ENCODE measurements at places on chromosomes 7 and 10.

DNA sequence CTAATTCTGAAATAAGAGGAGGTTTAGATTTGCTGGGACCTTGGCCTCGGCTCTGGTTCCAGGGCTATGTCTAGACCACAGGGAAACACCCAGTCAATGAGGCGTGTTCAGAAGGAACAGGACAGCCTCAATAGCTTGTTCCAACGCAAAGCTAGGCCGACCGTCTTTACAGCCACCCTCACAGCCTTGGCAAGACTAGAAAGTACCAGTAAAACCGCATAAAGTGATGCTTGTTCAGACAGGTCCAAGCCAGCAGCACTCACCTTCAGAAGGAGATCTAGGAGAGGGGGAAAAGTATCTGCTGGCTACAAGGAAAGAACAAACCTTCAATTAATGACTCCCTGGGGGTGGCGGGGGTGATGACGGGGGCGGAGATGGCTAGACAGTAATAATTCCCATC, 50.1 kb upstream of the LMTK2 start:
- no peak for DNase-seq

GRCh38 chr10:52216852-52217251, 97.2 kb upstream of the DKK1 start:
- DNase-seq, result no peak

- DNase-seq, result no peak
Measured at GRCh38 chr7:48096273-48096672, 7.2 kb downstream of the UPP1 start.

DNA sequence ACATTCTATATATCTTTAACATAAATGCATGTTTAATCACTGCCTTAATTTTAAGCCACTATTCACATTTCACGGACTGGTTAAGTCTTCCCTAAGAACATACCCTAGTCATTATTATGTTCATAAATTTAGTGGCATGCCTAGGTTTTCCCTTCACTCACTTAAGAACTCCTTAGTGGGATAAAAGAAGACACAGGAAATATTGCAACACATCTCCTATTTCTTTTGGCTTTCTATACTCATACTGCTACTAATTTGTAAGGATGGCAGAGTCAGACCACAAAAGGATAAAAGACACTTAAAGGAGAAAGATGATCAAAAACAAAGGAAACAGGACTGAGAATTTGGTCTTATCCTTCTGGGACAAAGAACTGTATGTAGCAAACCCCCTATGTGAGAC, 951.4 kb downstream of the SORCS3 start:
- DNase-seq, result no peak

DNA sequence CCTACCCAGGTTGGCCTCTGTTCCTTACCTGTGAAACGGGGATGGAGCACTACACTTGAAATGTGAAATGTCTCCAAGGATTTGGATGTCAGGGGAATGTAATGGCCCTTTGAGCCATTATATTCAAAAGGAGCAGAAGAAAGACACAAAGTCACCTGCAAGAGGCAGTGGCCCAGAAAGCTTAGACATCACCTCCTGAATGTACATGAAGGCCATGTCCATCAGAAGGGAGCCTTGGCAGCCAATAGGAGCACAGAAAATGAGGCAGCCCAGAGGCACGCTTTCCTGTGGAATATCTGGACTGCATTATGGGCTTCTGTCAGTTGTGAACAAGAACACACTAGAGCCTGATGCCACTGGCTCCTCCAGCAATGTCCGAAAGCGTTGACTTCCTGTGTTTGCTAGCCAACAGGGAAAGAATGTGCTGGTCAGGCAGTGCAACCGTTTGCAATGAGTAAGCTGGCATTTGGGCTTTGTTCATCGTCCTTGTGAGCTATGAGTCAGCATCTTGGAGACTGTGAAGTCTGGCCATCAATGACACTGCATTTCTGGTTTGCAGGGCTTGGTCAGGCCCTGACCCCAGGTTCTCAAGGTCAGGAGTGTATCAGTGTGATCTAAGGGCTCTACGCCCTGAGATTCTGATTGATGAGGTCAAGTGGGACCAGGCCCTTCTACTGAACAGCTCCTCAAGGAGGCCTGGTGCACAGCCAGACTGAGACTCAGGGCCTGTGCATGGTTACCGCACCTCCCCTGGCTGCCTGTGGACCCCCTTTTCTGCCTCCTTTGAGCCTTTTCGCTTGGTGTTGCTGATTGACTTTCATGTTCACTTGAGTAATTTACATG, 222.4 kb downstream of the RPS24 start:
- DNase-seq, result no peak

GRCh38 chr10:65394502-65395297, 1531.1 kb upstream of the LRRTM3 start:
- DNase-seq, result no peak

DNA sequence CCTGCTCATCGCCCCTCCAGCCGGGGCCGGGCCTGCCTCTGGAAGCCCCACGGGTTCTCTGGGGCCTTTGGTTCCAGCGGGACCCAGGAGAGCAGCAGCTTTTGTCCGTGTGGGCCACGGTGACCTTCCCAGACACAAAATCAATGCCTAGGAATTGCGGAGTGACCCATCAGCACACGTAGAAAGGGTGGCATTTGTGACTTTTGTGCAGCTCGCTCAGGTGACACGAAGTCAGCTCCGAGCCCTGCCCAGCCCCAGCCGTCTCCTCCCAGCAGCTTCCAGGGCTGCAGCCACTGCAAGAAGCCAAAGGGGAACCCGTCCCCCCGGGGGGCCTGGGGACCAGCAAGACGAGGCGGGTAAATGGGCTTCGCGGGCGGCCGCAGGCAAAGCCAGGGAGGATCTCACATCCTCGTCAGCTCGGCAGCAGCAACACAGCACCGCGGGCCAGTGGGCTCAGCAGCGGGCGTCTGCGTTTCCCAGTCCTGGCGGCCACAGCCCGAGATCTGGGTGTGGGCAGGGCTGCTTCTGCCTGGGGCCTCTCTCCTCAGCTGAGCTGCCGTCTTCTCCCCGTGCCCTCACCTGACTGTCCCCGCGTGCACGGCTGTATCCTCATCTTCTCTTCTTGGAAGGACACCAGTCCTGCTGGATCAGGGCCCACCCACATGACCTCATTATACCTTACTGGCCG, 88.5 kb downstream of the PAXIP1 start:
- DNase-seq, result no peak

DNA sequence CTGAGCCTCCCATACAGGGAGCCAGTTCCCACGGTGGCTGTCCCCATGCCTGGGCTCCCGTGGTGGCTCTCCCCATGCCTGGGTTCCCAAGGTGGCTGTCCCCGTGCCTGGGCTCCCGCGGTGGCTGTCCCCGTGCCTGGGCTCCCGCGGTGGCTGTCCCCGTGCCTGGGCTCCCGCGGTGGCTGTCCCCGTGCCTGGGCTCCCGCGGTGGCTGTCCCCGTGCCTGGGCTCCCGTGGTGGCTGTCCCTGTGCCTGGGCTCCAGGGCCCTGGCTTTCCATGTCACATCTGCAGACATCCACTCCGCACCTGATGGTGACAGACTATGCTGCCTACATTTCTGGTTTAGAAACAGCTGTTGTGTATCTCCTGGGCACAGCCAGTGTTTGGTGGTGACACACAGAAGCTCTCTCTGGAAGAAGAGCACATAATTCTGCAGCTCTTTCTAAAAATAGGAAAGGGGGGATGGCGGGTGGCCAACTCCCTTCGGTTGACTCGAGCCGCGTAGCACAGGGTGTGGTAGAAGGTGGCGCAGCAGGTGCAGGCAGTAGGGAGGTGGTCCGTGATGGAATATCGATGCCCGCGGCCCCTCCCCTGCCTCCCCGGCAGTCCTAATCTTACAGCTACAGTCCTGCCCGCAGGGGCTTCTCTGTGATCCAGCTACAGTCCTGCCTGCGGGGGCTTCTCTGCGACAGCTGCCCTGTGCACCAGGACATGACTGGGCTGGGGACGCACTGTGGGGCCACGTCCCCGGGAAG, 251.2 kb downstream of the DNAJB6 start:
- DNase-seq, result no peak

DNA sequence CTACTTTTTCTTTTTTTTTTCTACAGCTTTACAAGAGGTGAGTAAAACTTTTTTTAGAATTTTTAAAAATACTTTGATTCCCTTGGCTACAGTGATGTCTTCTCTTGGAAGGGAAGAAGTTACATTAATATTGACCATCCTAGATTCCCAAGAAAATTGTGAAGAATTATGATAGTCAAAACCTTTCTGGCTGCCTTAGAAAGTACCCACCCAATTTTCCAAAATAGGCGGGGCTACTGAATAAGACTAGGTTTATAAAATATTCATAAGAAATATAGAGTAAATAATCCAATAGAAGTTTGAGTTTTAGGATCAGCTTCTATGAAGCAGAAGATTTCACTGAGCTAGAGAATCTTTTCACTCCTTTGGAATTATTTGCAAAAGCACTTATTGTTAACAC, 3.0 kb downstream of the COL1A2 start:
- no peak for DNase-seq

DNA sequence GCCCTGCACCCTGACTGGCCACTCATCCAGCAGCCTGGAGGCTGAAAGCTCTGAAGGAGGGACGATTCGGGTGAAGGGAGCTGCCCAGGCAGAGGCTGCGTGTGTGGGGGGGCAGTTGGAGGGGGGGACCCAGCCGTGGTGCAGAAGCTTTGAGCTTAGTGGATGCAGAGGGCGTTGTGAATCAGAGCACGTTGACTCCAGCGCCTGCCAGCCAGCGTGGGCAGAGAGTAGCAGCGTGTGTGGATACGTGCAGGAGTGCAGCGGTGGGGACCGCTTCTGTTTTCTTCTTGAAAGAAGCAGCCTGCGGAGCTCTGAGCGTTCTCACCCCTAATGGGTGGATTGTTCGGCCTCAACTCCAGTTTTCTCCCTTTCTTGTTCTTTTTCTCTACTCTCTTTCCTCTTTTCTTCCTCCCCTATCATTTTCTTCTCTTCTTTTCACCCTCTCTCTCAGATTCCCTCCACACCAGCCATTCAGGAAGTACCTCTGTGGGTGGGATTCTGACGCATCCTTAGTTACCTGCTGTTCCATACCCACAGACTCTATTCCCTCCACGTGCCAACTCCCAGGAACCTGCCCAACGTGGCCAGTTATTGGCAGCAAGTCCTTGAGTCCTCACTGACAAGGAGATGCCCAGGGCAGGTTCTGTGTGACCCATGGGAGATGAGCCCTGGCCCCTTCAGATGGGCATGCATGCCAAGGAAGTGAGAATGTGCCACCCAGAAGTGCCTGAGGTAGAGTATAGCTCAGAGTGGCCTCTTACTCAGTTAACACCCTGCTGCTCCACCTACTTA, 47.4 kb downstream of the SORCS3 start:
- DNase-seq, result no peak

- DNase-seq, result no peak
Measured at GRCh38 chr7:29065181-29065857, 81.0 kb downstream of the CPVL start.

DNA sequence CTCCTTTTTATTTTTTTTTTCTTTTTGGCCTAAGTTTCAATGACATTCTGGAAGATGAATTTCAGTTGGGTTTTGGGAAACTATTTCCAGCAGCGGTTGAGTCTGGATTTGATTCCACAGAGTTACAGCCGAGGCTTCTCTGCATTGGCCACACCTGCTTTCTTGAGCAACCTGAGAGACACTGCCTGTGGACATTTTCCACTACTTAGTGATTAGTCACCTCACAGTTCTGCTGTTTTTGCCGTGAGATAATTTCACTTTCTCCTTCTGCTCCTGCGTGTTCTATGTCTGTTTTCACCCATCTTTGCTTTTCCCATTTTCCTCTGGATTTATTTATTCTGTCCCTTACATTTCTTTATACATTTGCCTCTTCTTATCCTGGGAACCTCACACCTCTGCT, 243.0 kb downstream of the BICC1 start:
- no peak for DNase-seq

DNA sequence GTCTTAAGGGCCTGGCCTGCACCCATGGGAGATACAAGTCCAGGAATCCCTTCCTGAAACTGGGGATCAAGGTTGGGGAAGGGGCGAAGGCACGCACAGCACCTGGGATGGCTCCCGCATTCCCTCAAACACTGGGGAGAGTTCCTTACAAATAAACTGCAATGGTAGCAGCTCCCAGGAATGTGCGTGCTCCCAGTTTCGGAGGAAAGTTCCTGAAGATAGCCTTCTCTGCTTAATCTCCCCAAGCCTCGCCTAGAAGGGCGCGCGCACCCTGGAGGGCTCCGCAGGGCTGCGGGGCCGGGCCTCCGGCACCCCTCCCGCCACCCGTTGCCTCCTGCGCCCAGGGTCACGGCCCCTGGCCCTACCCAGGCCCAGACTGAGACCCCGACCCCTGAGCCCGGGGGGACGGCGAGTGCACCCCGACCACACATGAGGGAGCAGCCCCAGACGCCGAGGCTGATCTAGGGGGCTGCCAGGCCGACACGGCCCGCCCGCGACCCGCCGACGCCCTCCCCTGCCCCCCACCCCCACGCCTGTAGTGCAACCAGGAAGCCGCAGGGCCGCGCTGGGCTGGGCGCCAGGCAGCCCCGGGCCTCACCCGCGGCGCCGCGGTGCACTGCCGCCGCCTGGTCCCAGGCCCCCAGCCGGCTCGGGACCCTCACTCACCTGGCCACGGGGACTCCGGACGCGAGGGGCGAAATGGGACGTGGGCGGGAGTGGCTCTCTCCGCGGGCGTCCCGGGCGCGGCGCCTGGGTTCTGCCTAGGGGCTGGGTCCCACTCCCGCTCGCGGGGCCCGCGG, 460 bp downstream of the ANXA11 start:
- peak; percentile 50 for DNase-seq

DNA sequence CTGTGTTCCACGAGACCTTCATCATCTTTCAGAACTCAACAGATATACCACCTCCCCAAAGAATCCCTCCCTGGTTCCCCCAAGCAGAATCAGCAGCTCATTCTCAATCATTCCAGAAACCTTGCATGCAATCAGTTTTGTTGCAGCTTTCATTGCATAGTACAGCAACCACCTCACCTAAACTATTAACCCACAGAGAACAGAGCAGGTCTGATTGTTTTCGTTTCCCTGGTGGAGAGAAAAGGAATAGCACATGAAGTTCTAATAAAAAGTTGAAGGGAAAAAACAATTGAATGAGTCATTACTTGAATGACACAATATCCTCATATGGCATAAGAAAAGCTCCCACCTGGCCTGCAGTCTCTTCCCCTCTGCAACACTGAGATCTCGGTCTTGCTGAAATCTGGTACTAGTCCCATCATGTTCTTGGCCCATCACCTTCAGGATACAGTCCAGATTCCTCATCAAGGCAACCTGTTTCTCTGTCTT, 147.1 kb upstream of the GDF10 start:
- no peak for DNase-seq
